AG09309 (cell line): ENCODE measurements at places on chromosomes 4 and X.

DNA sequence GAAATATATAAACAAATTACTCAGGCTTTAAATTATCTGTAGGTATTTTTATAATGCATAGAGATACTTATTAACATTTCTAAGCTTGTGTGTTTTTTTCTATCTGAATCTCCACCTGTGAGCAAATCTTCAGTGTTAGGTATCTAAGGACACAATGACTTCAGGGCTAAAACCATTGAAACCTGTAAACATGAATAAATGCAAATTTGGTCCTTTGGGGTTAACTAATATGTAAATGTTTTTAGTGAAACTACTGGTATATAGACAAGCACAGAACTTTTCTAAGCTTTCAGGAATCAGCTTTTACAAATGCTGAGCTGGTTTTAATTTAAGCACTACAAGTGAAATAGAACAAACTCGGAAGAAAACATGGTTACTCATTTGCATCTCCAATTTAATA lies 147.9 kb downstream of the FBXO8 start:
- DNase-seq = no peak

DNA sequence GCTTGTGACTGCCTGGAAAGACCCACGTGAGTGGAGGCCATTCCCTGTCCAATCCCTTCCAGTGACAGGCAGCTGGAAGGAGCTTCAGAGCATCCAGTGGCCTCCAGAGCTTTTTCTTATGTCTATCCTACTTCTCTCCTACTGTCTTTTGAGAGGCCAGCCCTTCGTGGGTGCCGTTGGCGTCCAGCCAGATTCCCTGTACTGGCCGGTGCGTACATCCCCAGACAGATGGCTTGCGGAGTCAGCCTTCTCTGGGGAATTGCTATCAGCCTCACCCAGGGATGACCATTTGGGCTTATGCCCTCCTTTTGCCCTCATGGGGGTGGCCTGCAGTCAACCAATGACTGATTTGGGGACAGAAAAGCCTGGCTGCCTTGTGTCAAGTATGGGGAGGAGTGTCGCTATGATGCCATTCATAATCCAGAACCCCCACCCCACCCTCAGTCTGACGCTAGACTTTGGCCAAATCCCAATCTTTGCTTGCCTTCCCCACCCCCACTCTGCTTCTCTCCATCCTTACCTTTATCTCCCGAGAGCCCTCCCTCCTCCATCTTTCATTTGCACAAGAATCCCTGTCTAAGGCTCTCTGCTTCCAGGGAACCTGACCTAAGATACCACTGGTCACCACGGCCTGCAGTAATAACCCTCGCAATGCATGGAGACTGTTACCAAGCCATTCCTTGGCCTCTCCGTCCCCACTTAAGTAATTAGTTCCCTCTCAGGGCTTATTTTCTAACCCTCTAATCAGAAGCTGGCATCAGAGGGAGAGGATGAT lies 150.3 kb upstream of the BCOR start:
- no peak for DNase-seq

- peak; percentile 67 for DNase-seq
Observed at GRCh38 chr4:118968005-118968404, 79.4 kb downstream of the SYNPO2 start.

- no peak for DNase-seq
Observed at GRCh38 chr4:152351080-152351479, 184.8 kb downstream of the FBXW7 start.

- no peak for DNase-seq
Observed at GRCh38 chr4:89425023-89425422, 117.4 kb upstream of the GPRIN3 start.
